ENCODE measurements at places on chromosomes 6 and 20.

- DNase-seq: no peak
Observed at GRCh38 chr6:111721753-111722154, 116.1 kb upstream of the TRAF3IP2 start.

DNA sequence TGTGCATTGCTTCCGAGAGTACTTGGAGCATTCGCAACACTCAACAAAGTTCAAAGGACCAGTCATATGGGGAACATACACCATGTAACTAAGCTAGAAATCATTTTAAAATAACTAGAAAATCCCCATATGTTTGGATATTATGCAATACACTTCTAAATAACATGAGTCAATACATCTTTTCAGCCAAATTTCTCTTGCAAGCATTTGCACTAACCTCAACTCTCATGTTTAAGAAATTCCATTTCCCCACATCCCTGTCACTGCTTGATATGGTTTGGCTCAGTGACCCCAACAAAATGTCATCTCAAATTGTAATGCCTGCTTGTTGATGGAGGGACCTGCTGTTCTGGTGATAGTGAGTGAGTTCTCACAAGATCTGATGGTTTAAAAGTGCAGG lies 85.7 kb upstream of the CST7 start:
- DNase-seq: no peak

GRCh38 chr20:17645546-17646208 lies 36.4 kb downstream of the RRBP1 start:
- no peak for DNase-seq

DNA sequence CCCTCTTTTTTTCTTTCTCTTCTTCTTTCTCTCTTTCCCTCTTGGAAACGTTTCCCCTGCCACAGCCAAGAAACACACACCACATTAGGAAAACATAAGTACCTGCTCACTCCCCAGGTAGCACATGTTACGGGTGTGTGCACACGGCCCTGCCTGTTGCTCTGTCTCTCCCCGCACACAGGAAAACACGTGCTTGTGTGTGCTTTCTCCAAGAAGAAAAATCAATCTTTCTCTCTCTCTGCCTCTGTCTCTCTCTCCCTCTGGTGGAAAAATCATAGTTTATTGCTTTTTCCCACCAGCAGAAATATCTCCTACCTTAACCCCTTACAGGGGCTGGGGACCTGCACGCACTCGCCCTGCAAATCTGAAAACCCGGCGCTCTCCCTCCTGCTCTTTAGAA lies 102.3 kb downstream of the EDN3 start:
- DNase-seq: no peak

GRCh38 chr6:53347250-53347920 lies 1.4 kb downstream of the ELOVL5 start:
- DNase-seq: no peak

GRCh38 chr6:48233063-48233462 lies 122.1 kb upstream of the PTCHD4 start:
- DNase-seq: no peak

DNA sequence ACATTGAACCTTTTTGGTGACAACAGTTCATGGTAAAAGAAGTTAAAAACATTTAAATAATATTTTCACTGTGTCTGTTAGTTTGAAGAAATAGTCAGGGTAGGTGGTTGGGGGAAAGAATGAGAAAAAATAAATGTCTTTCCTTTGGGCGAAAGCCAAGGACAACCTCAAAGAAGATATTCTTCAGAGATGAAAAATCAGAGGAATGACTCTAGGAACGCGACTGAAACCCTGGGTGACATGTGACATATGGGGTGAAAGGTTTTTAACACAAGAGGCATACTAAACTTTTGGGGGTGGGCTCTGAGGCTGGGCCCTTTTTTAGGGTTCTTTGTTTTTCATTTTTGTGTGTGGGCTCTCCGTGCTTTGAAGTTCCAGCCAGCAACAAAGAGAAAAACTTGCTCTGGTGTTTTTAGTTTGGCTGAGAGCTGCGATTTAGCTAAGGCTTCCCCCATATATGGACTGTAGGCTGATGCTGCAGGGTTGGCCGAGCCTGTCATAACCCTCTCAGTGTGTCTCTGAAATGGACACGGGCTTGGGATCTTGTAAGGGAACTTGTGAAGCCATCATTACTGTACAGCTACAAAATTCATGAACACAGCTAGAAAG lies 610.1 kb upstream of the ARID1B start:
- no peak for DNase-seq

- DNase-seq: no peak
Observed at GRCh38 chr20:36144336-36144735, 10.2 kb upstream of the EPB41L1 start.

- DNase-seq: no peak
Observed at GRCh38 chr6:26420688-26421171, 18.7 kb downstream of the BTN3A1 start.

All from stimulated activated CD4-positive, alpha-beta T cell treated with anti-CD3 and anti-CD28 coated beads, Interleukin-15, amount 100 ng/mL, for 1 hour (primary cell).